ENCODE measurements at places on chromosomes 7 and 10.

- no peak for DNase-seq
These were observed 144.1 kb downstream of the TCF7L2 start for GRCh38 chr10:113094114-113094486.

GRCh38 chr7:132393789-132394261 lies 182.4 kb downstream of the PLXNA4 start:
- no peak for DNase-seq

GRCh38 chr7:73433924-73434700 lies 534 bp downstream of the FZD9 start:
- no peak for DNase-seq

GRCh38 chr10:95284807-95285206 lies 6.0 kb downstream of the PDLIM1 start:
- DNase-seq = no peak

GRCh38 chr10:17729630-17730029 lies 22.4 kb upstream of the TMEM236 start:
- no peak for DNase-seq

DNA sequence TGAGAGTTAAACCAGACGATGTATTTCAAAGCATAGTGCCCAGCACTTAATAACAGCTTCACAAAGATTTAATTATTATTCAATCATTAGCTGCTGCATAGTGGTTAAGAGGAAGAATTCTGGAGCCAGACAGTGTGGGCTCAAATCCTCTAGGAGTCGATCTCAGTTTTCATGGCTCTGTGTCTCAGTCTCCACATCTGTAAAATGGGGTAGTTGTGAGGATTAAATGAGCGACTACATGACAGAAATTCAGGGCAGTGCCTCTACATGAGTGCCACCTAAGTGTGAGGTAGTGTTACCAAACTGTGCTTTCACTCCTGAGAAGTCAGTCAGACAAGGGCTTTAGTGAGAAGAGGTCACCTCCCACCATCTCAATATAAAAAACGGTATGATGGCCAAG lies 81.7 kb upstream of the FGFR2 start:
- no peak for DNase-seq

- peak; percentile 58 for DNase-seq
These were observed 11.3 kb downstream of the PLAU start for GRCh38 chr10:73922007-73922863.

GRCh38 chr7:45259966-45260646 lies 102.5 kb downstream of the RAMP3 start:
- DNase-seq = peak; percentile 73

DNA sequence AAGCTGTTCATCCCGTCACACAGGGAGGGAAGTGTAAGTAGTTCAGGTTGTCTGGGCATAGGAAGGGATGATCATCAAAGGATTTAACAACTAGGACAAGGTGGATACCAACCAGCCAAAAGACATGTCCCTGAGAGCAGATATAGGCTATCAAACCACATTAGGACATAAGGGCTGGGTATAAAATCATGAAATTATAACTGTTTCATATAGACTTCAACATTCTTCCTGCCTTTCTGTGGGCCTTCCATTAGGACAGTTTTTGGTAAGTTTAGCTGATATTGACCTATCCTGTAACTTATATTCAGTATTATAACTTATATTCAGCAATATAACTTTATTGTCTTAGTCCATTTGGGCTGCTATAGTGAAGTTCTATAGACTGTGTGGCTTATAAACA lies 190.9 kb downstream of the PAXIP1 start:
- DNase-seq = no peak

DNA sequence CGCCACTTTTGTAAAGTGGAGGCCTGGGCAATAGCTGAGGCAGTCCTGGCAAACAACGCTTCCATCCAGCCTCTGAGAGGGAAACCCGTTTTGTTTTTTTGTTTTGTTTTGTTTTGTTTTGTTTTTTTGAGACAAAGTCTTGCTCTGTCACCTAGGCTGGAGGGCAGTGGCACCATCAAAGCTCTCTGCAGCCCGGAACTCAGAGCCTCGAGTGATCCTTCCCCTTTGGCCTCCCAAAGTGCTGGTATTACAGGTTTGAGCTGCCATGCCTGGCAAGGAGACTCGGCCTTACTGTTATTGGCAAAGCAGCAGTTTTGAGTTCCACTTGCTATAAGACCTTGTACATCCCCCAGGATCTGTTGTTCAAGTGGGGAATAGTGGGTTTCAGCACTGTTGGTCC lies 10.5 kb upstream of the SLC25A16 start:
- no peak for DNase-seq

GRCh38 chr7:104979167-104979841 lies 34.7 kb upstream of the KMT2E start:
- DNase-seq = no peak

GRCh38 chr7:69932034-69932628 lies 333.9 kb downstream of the AUTS2 start:
- no peak for DNase-seq

DNA sequence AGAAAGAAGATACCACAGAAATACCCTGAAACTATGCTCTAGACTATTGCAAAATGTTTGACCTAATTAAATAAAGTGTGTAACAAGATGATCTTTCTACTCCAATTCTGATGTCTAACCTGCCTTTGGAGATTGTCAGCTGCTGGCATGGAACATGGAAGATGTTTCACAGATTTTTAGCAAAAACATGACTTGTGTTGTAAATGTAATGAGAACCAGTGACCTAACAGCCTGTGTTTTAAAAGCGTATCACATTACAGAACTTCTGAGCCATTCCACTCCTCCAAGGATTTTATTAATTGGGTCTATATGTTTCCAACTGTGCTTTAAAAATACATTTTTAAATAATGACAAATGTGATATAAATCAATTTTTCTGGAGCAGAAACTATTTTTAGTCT lies 526.3 kb upstream of the SEMA3D start:
- no peak for DNase-seq

- no peak for DNase-seq
These were observed 539.7 kb downstream of the GATA3 start for GRCh38 chr10:8594176-8594575.

- DNase-seq = peak; percentile 90
These were observed at the start of gene FIGNL1 for GRCh38 chr7:50449881-50450589. FIGNL1 (minus strand) TSS chr7:50450350; CDS start chr7:50447287, 3,063 bp downstream.

GRCh38 chr10:14380746-14381145 lies 50.0 kb upstream of the FRMD4A start:
- no peak for DNase-seq

- DNase-seq = no peak
These were observed 41.4 kb upstream of the SLC26A5 start for GRCh38 chr7:103487419-103487818.

DNA sequence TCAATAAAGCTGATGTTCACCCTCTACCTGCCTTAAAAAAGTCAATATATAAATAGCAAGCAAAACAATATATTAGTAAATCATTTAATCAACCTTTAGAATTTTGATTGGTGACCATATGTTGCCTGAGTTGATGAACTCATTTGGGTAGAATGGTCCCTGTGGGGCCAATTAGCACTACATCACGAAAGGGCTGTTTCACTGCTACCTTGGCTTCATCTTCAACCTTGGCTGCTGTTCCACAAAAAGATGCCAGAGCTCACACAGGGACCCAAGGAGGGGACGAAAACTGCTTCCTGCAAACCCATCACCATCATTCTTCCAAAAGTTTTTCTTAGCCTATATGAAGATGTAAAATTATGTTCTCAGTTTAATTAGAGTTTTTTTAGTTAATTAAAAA lies 35.4 kb upstream of the HBP1 start:
- no peak for DNase-seq

- no peak for DNase-seq
These were observed 1.3 kb upstream of the CLDN12 start for GRCh38 chr7:90401989-90402388.

DNA sequence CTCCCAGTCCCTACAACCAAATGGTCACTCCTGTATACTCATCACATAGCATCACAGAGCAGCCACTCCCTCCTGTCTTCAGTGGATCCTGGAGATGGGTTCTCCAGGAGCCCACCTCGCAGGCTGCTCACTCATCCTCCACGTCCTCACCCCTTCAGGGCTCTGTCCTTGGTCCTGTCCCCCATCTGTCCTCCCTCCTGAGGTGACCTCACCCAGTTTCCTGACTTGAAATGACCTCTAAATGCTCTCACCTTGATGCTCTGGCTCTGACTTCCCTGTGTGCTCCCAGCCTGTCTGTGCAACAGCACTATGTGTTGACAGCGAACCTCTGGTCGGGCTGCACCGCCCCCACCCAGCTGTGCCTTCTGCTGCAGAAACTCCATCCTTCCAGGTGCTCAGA lies 2.1 kb upstream of the PPP2R2D start:
- no peak for DNase-seq

- no peak for DNase-seq
These were observed 214.5 kb downstream of the TWIST1 start for GRCh38 chr7:18902892-18903291.

GRCh38 chr7:102287111-102287980 lies 678 bp downstream of the SH2B2 start:
- DNase-seq = peak; percentile 66

- DNase-seq = no peak
These were observed 94.4 kb upstream of the SEMA3C start for GRCh38 chr7:81013083-81013817.

DNA sequence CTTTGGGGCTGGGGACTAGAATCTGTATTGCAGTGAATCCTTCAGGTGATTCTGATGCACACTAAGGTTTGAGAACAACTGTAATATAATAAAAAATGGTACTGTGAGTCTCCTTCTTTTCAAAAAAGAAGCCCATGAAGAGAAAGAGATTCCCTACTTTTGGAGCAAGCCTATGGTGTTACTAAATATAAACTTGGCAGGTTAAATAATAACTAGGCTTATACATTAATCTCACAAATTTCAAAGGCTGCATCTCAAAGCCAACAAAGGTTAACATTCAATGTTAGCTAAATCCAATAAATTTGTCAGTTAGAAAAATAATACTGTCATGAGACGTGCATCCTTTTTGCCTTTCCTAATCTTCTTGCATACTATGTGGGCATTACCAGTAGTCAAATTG lies 159.7 kb upstream of the LAMB4 start:
- DNase-seq = no peak

DNA sequence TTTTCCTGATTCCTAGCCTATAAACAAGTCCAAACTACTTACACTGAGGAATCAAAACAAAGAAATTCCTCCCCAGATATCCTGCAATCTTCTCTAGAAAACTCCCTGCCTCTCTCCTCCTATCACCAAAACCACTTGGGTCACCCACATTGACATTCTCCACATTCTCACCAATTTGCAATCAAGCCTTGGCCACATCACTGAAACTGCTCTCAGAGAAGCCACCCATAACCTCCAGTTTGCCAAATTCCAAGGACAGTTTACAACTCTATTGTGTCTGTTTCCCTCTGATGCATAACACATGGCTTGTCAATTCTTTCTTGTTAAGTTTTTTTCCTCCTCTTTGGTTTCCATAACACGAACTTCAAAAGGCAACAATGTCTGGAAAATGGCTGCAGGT lies 233.5 kb downstream of the XPNPEP1 start:
- DNase-seq = no peak

DNA sequence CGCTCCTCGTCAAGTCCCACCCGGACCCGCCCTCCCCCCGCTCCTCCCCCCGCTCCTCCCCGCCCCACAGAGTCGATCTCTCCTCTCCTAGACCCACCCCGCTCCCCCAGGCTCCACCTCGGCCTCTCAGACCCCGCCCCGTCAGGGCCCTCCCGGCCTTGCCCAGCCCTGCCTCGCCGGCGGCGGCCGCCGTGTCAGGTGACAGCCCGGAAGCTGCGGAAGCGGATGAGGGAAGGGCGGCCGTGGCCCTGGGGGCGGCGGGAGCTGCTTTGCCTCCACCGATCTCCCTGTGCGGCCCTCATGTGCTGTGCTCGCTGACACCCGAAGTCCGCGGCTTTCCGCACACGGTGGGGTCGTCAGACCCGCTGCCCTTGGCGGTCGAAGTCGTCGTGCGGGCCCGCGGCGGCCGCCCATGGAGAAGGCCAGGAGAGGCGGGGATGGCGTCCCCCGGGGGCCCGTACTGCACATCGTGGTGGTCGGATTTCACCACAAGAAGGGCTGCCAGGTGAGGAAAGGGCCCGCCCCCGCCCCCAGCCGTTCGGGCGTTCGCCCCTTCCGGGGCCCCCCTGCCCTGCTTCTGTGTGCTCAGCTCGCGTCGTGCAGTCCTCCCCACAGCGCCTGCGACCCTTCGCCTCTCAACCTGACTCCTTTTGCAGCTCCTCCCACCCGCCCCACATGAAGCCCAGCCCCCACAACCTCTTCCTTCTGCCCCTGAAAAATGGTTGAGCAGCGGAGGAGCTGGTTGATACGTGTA lies at the start of gene AVL9:
TSS of gene AVL9 (plus strand) at position 192 of the 754 bp plus-strand sequence. CDS start at position 413, 221 bp downstream.
- peak; percentile 96 for DNase-seq

GRCh38 chr10:22022257-22023032 lies 18.9 kb upstream of the DNAJC1 start:
- no peak for DNase-seq

DNA sequence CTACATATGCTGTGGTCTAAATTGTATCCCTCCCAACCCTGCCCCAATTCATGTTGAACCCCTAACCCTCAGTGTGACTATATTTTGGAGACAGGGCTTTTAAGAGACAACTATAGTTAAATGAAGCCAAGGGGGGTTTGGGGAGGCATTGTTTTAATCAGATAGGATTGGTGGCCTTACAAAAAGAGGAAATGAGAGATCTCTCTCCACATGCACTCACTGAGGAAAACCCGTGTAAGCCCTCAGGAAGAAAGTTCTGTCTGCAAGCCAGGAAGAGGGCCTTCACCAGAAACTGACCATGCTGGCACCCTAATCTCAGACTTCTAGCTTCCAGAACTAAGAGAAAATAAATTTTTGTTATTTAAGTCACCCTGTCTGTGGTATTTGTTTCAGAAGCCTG lies 276.7 kb downstream of the KIF20B start:
- DNase-seq = no peak

DNA sequence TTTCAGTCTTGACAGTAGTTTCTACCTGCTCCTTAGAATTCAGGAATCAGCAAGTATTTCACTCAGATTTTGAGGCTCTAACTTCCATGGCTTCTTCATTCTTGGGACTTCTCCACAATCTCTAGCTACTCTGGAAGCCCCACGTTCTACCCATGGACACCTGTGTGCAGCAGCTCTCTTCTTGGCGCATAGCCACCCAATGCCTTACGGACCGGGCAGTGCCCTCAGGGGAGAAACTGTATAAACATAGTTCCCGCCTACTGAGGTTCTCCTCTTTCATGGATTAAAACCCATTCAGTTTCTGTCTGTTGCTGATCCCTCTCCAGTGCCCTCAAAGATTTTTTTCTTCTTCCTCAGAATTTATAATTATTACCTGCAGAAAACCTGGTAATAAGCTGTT lies 177.1 kb downstream of the SORCS1 start:
- DNase-seq = no peak

- DNase-seq = no peak
These were observed 45.2 kb downstream of the LRRC20 start for GRCh38 chr10:70337201-70337651.

DNA sequence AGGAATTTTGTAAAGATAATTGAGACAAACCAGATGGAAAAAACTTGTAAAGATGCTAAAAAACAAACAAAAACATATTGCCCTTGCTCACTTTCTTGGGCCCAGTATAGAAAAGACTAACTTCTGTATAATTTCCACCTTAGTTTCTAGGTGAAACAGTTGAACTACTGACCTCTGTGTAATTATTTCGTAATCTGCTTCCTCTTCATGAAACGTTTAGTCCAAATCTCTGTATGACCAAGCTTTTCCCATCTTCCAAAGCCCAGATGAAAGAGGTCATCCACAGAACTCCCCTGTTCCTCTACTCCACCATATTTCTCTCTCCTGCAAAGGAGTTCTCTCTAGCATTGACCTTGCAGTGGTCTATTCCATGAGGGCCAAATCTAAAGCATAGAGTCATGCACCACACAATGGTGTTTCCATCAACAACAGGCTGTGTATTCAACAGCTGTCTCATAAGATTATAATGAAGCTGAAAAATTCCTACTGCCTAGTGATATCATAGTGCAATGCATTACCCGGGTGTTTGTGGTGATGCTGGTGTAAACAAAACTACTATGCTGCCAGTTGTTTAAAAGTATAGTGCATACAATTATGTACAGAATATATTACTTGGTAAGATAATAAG lies 647.6 kb downstream of the TNS3 start:
- no peak for DNase-seq
